ENCODE measurements at places on chromosomes 12 and 14.

- DNase-seq: no peak
Measured at GRCh38 chr14:22300646-22301045, 288.4 kb downstream of the DAD1 start.

- DNase-seq: no peak
Measured at GRCh38 chr12:76189851-76190250, 105.4 kb upstream of the NAP1L1 start.

DNA sequence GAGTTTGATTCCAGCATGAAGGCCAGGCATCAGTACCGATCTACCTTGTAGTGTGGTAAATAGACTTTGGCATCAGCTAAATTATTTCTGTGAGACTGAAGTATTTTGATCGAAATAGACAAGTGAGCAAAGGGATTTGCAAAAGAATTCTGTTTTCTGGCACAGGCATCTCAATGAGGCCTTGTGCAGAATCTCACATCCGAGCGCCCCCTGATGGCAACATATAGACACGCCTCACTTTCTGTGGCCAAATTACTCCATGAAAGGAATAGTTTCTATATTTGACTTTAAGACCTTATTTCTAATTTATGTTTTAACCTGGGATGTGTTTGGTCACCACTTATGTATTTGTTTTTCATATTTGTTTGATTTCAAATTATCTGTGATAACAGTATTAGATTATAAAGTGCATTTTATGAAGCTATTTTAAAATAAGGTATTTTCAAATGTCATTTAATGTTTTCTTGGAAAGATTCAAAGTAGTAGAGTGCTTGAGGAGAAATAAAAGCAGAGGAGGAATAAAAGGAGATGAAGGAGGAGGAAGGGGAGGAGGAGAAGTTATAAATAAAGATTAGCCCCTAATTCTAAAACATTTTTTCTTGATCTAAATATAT lies 731.9 kb downstream of the NRXN3 start:
- peak; percentile 15 for DNase-seq

DNA sequence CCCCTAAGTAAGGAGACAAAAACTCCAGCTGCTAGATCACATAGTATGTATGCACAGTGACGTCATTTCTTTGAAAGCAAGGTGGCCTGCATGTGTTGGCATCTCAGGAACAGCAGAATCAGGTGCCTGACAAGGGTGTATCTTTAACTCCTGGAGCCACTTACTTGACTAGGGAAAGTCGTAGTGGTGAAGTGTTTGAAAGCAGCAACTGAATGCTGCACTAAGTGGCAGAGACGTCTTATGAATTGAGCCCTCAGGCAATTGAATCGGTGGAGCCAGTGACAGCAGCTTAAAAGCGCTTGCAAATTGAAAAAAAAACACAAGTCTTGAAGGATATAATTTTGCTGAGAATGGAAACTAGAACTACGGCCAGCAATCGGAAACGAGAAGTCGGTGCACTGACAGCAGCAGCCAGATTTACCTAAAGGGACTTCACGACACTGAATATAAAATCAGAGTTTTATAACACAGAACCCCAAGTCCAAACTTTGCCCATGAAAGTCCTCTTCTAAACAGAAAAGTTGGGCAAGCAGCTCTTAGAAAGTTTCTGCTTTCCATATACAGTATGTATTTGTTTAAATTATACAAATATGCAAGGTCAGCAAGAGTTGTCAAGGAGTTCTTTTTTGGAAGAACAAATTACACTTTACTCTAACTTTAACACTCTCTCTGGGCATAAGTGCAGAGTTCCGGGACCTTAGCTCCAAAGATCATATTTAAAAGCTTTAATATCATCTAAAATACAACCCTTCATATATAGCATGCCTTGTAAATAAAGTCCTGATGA lies 1.1 kb downstream of the IGF1 start:
- DNase-seq: peak; percentile 7

DNA sequence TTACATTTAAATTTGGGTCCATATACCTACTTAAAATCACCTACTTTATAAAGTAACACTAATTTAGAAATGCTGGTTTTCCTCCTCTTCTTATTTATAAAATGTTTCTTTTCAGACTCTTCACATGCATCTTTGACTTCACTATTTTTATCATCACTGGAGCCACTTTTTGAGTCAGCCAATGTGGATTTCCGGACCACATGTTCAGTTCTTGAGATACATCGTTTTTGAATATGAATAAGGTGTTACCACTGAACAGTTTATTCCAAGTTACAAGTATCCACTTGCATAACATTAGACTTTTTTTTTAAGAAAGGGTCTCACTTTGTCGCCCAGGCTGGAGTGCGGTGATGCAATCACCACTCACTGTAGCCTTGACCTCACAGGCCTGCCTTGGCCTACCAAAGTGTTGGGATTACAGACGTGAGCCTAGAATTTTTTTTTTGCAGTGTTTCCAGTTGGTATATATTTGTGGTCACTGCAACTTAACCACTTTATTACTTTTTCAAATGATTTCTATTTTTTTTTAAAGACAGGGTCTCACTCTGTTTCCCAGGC lies 5.7 kb downstream of the FNTB start:
- DNase-seq: no peak

DNA sequence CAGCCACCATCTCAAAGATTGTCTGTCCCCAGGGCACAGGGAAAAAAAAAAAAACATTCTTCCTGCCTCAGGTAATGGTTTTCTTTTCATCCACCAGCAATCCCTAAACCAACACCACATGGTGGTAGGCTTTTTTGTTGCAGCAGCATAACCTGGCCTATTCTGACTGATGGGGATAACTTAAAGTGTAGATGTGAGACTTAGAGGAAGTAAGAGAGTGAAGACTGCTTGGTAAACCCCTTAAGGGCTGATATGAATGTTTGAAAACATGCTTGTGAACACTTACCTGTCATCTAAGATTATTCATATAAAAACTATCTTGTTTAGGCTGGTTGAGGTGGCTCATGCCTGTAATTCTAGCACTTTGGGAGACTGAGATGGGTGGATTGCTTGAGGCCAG lies 130.2 kb upstream of the RAP1B start:
- DNase-seq: peak; percentile 67

- no peak for DNase-seq
Measured at GRCh38 chr12:1662761-1663439, 28.0 kb upstream of the ADIPOR2 start.

DNA sequence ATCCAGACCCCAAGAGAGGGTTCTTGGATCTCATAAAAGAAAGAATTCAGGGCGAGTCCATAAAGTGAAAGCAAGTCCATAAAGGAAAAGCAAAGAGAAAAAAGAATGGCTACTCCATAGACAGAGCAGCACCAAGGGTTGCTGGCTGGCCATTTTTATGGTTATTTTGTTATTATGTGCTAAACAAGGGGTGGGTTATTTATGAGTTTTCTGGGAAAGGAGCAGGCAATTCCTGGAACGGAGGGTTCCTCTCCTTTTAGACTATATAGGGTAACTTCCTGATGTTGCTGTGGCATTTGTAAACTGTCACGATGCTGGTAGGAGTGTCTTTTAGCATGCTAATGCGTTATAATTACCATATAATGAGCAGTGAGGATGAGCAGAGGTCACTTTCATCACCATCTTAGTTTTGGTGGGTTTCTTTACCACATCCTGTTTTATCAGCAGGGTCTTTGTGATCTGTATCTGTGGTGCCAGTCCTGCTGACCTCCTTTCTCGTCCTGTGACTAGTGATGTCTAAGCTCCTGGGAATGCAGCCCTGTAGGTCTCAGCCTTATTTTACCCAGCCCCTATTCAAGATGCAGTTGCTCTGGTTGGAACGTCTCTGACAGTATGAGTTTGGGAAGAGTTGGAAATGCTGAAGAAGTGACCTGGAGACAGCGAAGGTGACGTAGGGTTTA lies 100.5 kb downstream of the ZNF664 start:
- DNase-seq: no peak

- no peak for DNase-seq
Measured at GRCh38 chr12:12723149-12723680, 6.0 kb downstream of the CDKN1B start.

- DNase-seq: no peak
Measured at GRCh38 chr12:6753772-6754356, 923 bp upstream of the MLF2 start.

- no peak for DNase-seq
Measured at GRCh38 chr12:131327521-131328488, 374.1 kb downstream of the ADGRD1 start.

- no peak for DNase-seq
Measured at GRCh38 chr12:80843969-80844368, 93.8 kb downstream of the LIN7A start.

DNA sequence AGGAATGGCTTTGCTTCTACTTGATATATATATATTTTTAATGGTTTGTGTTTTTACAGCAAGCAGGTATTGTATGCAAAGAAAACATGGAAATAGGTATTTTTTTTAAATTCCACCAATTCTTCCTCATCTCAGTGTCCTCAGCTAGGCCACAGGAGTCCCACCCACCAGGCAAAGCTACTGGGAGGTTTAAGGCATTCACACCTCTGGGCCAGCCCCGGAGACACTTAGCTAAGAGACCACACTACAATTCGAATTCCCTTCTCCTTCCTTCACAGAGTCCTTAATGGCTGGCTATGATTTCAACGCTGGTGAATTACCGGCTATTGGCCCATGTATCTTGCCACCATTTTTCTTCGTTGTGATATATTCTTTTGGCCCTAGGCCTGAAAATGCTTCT lies 71.4 kb downstream of the SLC15A4 start:
- DNase-seq: no peak

DNA sequence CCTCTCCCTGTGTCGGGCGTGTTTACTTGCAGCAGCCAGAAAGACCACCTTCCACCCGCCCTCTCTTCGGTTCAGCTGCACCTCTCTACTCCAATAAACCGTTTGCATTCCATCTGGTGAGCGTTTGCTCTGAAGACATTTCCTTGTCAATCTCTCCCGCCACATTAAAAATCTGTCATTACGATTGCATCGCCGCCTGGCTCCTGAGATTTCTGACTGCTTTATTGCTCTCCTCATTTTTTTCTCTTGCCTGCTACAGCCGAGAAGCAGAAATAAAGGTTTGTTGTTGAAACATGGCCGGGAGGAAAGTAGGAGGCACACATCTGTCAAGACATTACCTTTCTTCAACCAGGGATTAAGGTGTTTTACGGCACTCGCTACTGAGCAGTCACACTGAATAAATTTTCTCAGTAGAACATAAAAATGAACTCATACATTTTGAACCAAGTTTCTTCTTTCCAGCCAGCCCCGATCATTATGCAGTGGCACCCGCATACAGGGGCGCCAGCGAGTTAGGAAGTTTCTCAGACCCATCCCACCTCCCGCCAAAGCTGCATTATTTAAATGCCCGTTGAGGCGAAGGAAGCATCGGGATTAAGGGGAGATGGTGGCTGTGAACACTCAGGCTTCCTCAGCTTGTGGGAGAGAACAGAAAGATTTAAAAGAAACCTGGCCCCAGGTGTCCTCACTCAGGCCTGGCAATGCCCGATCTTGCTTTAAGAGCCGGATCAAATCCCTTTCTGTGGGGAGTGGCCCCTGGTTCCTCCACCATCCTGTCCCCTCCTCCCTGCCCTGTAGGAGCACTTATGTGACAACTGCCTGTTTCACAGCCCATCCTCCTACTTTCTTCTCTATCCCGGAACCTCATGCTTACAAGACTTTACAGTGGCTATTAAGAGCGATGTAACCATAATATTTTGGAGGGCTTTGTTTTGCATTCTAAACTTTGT lies 1108.9 kb downstream of the BCL11B start:
- DNase-seq: no peak

GRCh38 chr12:14723763-14724162 lies 27.4 kb upstream of the GUCY2C start:
- DNase-seq: peak; percentile 74

DNA sequence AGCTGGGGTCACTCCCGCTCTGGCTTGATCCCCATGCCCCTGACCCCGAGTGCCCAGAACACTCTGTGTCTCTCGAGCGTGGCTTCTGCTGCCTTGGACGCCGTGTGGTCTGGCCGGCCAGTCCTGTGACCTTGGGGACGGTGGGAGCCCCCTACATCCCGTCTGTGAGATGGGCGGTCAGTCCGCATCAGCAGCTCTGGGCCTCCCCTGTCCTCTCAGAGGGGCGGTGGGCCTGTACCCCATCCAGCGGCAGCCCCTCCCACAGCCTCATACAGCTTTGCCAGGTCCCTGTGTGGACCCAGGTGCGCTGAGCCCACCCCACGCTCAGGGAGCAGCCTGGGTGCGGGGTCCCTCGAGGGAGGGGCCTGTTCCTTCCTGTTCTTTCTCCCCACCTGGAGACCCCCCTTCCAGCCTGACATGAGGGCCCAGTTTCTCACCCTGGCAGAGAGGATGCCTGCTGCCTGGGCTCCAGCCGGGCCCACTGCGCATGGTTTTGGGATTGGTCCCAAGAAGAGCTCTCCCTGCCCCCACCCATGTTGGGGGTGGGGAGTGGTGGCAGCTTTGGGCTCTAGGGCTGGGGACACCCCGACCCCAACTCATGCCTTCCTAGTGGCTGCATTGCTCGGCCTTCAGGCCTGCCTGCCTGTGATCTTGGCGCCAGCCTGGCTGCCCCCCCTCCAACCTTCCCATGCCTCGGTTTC lies 1.5 kb downstream of the MTA1 start:
- DNase-seq: no peak

DNA sequence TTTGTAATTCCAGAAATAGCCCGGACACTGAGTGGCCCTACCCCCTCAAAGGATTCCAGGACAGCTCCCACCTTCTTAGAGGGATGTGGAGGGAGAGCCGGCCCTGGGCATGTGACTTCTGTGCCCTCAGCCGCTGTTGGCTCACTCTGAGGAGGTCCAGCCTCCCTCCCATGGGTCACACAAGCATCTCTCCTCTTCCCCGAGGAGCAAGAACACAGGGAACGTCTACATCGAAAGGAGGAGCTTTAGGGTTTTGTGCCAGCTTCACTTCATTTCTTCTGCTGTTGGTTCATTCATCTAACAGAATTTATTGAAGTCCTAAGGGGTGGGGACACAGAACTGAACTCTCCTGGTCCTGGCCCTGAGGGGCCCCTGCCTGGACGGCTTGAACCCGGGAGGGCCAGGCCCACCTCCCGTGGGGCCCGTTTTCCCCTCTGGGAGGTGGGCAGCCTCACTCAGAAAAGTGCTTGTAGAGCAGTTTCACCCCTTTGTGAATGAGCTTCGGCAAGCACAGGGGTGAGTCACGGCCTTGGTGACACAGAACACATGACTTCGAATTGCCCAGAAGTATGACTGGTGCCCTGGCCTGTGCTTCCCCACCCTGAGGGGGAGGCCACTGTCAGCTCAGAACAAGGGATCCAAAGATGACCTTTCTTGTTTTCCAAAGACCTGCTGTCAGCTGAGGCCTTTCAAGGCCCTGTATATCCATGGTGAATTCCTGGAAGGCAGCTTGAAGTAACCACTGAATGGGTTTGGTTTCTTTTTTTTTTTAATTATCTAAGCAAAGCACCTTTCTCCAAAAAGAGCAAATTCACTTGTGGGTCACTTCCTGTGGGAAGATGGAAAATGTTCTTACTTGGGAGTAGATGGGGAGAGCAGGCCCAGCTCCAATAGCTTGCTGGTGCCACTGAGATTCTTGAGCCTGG lies 39.2 kb downstream of the NFKBIA start:
- DNase-seq: peak; percentile 94

GRCh38 chr12:54590978-54591591 lies 2.6 kb upstream of the PPP1R1A start:
- DNase-seq: no peak

GRCh38 chr12:106690569-106691305 lies 83.7 kb upstream of the RIC8B start:
- DNase-seq: no peak

- DNase-seq: no peak
Measured at GRCh38 chr12:55642267-55642666, 5.6 kb downstream of the OR10P1 start.

Measured in activated naive CD4-positive, alpha-beta T cell treated with anti-CD3 and anti-CD28 coated beads for 36 hours (primary cell).